ENCODE measurements at places on chromosomes 11 and 22.

DNA sequence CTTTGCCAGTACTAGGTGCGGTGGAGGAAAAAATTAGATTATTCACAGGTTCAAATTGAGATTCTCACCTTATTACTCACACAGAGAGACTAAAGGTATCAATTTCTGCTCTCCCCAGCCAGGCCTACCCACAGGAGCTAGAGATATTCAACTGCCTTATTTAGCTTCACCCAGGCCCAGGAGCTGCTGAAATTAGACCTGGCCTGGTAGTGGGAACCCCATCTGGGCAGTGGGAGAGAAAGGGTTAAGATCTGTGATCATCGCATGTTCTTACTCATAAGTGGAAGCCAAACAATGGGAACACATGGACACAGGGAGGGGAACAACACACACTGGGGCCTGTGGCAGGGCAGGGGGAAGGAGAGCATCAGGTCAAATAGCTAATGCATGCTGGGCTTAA is 20.9 kb upstream of the MICAL2 start:
- DNase-seq: no peak

DNA sequence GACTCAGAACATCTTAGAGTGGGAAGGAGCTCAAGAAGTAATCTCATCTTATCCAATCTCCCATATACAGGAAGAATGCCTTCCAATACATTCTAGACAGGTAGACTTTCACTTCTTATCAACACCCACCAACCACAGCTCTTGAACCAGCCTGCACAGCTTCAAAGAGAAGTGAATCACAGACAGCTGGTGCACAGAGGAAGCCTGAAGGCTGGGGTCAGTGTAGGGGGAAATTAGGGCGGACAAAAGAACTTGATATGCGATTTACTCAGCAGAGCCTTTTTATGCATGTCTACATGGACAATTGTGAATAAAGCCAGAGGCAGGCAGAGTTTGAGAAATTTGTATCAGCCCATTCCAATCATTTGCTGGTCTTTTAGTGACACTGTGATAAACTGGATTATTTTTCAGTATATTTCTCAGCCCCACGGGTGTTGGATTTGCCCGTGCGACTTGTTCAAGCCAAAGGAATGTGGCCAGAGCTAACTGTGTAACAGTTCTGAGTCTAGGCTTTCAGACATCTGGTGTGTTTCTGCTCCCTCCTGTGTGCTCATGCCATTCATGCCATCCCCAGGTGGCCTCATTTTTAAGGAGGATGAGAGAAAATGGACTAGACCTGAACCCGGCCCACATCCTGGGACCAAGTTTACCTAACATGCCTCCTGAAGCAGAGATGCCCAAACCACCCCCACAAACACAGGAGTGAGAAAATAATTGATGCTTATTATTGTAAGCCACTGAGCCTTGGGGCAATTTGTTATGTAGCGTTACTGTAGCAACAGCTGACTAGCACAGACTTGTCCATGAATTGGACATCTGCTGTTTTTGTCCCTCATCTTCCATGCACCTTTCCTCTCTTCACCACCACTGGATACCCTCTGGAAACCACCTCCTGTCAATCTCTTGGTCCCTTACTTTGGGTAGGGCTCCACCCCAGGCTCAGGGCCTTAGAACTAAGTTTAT is 137.5 kb upstream of the HSD17B12 start:
- DNase-seq: no peak

GRCh38 chr22:27274770-27275449 is 526.6 kb downstream of the MN1 start:
- no peak for DNase-seq

- DNase-seq: no peak
Measured at GRCh38 chr11:40975076-40975475, 484.4 kb downstream of the LRRC4C start.

GRCh38 chr11:117255966-117256365 is 23.5 kb downstream of the RNF214 start:
- DNase-seq: no peak

GRCh38 chr11:64933935-64934681 is 1.6 kb downstream of the GPHA2 start:
- no peak for DNase-seq

DNA sequence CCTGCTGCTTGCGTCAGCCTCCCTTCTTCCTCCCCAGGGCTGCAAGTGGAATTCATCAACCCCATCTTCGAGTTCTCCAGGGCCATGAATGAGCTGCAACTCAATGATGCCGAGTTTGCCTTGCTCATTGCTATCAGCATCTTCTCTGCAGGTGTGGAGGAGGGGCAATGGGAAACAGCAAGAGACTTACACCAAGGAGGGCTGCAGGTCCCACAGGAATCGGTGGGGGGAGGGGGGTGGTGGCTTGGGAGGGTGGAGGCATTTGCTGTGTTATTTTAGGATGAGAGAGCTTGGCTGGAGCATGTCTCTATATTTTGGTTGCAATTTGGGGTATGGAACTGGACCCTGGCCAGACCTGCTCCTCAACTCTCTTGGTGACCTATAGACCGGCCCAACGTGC is 2.1 kb upstream of the MADD start:
- DNase-seq: no peak

- no peak for DNase-seq
Measured at GRCh38 chr22:37774728-37775127, 33.0 kb upstream of the GCAT start.

GRCh38 chr22:28450109-28450508 is 229.5 kb downstream of the TTC28 start:
- no peak for DNase-seq

DNA sequence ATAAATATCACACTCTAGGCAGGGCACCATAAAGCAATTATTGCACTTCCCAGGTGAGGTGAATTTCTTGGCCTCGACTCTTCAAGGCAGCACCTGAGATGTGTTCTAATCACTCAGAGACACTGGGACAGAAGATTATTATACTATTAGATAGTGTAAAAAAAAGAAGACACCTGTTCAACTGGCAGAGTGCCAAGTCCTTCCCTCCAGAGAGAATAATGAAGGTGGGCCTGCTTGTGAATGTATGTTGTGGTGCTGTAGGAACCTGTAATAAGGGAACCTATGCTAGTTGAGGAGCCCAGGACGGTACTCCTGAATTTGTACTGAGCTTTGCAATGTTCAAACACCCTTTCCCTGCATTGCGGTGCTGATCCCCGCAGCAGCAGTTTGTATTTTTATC is 107.5 kb downstream of the NXPE2 start:
- no peak for DNase-seq

GRCh38 chr11:81192516-81192915 is 1541.1 kb downstream of the FAM181B start:
- no peak for DNase-seq

DNA sequence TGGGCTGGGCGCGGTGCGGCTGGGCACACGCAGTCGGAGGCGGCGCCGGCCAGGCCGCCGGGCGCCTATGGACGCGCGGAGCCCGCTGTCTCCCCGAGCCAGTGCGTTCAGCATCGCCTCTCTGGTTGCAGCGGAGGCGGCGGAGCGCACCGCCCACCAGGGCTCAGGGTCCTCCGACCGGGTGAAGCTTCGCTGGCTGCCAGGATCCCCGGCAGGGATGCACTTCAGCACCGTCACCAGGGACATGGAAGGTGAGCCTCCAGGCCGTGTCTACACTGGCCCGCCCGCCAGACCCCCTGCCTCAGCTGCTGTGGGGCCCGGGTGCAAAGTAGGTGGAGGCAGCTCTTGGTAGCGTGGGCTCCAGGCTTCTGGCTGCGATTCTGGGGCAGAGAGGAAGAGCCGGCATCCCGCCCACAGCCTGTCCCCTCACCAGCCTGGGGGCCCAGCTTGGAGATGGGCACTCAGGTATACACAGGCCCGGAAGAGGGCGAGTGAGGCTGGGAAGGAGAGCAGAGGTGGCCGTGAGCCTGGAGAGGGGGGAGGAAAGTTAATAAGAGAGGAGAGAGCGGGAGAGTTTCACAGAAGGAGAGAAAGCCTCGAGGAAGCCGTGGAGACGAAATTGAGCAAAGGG is 1.0 kb upstream of the TBX1 start:
- DNase-seq: no peak

GRCh38 chr11:76296731-76297542 is 84.0 kb downstream of the THAP12 start:
- no peak for DNase-seq

DNA sequence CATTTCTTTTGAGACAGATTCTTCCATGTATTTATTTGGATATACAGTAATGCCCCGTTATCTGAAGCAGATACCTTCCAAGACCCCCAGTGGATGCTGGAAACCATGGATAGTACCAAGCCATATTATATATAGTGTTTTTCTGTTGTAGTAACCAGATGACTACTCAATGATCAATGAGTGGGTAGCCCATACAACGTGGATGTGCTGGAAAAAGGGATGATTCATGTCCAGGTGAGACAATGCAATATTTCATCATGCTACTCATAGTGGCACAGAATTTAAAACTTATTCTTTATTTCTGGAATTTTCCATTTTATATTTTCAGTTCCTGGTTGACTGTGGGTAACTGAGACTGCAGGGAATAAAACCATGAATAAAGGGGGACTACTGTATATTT is 427.5 kb downstream of the METTL15 start:
- no peak for DNase-seq

DNA sequence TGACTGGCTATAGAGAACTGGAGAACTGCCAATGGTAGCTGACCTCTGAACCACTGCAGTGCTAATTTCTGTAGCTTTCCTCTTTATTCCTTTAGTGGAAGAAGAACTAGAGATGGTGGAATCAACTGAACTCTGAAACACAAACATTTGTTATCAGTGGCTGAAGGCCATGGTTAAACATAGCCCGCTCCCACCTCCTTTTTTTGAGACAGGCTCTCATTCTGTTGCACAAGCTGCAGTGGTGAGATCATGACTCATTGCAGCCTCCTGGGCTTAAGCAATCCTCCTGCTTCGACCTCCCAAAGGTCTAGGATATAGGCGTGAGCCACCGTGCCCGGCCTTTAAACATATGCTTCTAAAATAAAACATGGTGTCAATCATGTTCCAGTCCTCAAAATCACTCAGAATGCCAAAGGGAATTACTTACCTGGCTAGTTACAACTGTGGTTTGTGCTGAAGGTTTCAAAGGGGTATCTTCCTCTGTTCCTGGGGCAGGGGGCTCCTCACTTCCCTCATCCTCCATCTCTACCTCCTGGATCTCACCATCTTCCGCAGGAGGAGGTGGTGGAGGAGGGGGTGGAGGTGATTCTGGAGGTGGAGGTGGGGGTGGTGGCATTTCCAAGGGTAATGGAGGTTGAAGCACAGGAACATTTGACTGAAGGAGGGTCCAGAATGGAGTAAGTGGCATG is 9.0 kb upstream of the AGBL2 start:
- DNase-seq: no peak

DNA sequence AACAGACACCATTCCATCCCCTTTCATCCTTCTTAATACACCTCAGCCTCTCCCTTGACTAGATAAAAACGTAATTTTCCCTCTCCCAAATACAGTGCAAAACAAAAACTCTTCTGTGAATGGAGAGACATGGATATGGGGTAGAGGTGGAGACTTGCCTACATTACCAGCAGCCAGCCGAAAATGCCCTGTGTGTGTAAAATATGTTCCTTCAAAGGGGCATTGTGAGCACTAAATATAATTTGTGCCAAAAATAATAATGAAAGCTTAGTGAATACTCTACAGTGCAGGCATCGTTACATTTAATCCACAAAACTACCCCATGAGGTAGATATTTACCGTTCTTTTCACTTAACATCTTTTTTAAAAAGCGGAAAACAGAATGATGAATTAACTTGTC is 1.0 kb upstream of the TRIM44 start:
- no peak for DNase-seq

DNA sequence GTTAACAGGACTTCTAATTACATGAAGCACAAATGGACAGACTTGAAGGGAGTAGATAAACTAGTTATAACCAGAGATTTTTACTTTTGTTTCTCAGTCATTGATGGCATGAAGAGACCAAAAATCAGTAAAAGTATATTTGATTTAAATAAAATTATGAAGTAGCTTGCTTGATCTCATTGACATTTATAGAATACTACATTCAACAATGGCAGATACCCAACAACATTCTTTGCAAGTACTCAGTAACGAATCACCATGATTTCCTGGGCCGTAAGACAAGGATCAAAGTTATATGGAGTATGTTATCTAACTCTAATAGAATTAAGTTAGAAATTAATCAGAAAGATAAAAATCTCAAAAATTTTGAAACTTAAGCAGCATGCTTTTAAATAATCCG is 317.6 kb downstream of the TBC1D22A start:
- DNase-seq: no peak

DNA sequence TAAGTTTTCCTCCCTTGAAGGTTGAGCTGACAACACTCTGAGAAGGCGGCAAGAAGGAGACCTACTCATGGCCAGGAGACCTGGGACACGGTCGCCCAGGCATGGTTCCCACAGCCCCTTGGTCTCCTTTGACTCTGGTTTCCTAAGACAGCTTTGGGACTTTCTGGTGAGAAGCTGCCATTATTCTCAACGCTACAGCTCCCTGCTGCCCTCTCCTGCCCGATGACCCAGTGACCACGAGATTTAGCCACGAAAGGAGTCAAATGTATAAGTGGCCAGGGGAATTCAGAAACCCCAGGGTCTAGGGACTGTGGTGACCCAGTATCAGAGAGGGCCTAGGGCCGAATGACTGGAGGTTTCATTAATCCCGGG is 699 bp upstream of the SDF2L1 start:
- DNase-seq: no peak

DNA sequence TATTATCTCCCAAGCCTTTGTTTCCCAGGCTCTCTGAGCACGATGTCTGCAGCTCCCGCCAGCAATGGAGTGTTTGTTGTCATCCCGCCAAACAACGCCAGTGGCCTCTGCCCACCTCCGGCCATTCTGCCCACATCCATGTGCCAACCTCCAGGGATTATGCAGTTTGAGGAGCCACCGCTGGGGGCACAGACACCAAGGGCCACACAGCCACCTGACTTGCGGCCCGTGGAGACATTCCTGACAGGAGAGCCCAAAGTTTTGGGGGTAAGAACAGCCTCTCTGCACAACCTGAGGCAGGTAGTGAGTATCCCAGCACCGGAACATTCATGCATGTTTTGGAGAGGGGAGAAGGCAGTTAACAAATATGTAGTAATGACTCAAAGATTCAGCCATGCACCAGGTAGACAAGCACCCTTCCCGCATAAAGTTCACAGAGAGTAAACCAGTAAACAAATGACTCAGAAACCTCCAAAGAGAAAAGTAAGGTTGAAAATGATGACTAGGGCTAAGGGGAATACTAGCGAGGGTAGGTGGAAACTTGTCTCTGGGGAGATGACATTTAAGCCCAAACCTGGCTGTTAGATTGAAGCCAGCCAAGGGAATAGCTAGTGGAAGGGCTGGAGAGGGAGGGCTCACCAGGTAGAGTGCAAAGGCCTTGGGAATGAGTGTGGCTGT is 7.2 kb downstream of the MS4A15 start:
- no peak for DNase-seq

GRCh38 chr22:23184764-23185113 is 4.4 kb downstream of the BCR start:
- no peak for DNase-seq

GRCh38 chr22:25841775-25842174 is 99.8 kb downstream of the MYO18B start:
- no peak for DNase-seq

- DNase-seq: no peak
Measured at GRCh38 chr11:133872160-133872559, 26.8 kb upstream of the SPATA19 start.

GRCh38 chr22:17846326-17846992 is 72.2 kb upstream of the BID start:
- no peak for DNase-seq
